ENCODE measurements at places on chromosomes 2 and 18.

DNA sequence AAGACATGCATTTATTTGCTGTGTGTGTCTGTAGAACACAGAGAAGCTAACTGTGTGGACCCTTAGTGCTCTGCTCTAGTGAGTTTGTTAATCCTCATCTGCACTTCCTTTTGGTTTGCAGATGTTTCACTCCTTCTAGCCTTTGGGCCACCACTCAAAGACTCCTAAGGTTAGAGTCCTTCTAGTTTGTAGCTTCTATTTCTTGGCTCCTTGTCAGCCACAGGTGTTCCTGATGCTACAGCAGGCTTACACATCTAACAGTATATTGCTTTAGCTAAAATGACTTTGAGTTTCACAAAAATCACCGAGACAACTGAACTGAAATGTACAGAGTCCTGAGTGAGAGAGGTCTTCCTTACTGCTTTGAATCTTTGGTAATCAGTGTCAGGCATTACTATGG lies 551.4 kb downstream of the NRXN1 start:
- no peak for DNase-seq

DNA sequence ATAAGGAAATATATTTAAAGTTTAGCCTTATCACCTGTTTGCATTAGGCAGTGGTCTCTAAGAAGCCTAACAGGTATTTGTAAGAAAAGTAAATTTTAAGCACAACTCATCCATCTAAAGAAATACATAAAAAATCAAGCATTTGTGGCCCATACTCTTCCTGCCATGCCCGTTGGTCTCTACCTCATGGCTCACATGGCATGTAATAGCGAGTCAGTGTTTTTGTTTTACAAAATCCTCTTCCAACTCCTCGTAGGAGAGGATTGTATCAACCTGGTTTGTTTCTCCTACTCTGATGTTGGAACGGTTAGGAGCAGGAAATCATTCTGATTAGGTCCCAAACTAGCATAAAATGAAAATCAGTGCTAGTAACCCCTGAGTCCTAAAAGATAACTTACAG lies 91.8 kb downstream of the FMNL2 start:
- DNase-seq = no peak

DNA sequence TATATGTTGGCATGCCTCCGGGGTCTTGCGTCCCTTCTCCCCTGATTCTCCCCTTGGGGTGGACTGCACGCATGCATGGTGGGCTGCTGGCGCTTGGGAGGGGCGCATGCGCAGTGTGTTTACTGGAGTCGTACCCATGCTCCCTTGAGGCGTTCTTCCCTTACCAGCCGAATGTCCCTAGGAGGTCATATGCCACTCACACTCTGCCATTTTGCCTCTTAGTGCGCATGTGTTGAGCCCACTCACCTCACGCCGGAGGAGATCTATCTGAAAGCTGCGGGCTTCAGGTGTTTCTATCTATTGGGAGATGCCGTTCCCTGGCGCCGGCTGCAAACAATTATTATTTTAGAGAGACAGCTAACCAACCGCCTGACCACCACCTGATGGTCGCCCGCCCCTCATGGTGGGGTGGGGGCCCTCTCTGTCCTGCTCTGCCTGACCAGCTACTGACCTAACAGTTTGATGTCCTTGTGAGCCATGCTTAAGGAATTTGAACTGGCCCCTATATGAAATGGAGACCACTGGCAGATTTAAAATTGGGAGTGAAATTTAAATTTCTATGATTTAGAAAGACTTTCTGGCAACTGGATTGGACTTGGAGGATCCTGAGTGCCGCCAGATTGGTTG lies 179.6 kb downstream of the RNF144A start:
- DNase-seq = no peak

DNA sequence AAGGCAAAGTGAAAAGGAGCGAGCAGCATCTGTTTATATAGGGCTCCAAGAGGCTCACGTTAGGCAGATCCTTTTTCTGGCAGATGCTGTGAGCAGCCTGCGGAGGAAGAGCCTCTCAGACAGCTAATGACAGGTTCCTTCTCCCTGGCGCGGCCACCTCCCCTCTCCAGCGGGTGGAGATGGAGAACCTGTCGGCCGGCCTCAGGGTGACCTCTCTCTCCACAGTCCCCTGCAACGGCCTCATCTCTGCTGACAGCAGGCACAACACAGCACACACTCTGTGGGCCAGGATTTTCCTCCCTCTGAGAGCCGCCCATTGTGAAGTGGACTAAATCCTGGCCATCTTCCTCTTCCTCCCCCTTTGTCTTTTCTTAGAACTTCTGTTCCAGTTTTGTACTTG lies 119.8 kb downstream of the PRKCE start:
- DNase-seq = no peak

DNA sequence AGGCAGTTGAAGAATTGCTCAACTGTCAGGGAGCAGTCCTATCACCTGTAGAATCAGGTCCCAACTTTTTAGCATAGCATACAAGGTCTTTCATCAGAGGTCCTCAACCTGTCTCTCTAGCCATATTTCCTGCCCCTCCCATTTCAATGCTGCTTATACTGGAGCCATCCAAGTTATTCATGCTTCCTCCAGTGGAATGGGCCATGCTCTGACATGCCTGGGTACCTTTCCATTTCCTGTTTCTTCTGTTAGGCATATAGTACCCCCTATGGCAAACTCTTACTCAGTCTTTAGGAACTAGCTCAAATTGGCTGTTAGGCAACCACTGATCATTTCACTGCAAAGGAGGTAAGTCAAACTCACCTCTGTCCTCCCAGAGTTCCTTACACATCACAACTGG lies 51.0 kb upstream of the ABCA12 start:
- DNase-seq = no peak

DNA sequence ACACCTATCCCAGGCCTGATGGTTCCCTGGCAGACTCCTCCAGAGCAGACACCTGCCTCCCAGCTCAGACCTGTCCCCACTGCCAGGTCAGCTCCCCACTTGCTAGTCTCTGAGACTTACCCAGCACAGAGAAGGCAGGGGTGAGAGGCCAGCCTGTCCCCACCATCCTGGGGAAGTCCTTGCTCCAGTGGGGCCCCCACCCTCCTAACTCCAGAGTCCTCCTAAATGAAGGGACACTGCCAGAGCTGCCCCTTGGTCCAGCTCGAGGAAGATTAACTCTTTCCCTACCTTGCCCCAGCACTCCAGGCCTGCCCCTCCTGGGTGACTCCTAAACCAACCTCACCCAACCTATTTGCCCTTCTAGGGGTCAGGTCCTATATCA lies 30.4 kb upstream of the TNS1 start:
- no peak for DNase-seq

DNA sequence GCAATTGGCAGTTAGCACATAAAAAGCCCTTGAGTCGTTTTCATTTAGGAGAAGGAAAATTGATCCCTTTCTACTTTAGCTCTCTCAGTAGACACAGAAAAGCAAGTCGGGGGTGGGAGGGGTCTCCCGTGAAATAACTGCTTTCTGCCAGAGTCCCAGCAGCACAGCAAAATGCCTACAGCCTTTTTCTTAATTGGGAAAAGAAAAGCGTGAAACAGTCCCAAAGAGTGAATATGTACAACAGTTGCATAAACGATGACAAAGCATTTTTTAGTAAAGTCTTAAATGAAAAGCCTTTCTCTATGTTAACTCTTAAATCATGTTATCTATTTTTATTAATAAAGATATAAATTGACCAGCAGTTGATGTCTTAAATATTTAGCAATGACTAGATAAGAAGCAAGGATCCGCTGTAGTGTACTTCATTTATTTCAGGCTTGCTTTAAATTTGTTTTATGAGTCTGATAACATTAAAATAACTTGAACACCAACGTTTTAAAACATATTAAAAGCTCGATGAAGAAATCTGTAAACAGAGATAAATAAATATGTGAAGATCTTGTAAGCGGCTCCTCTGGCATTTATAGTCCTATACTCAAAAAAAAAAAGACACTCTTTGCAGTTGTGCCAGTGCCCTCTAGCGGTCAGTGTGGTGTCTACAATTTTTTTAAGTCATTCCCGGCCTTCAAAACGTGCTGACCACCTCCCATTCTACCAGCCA lies 42.3 kb upstream of the ATIC start:
- DNase-seq = peak; percentile 90

GRCh38 chr2:36507408-36507812 lies 90.6 kb downstream of the FEZ2 start:
- DNase-seq = peak; percentile 63

- no peak for DNase-seq
Observed at GRCh38 chr2:140199312-140199711, 1419.1 kb upstream of the NXPH2 start.

- DNase-seq = no peak
Observed at GRCh38 chr2:230614913-230615332, 97.7 kb upstream of the CAB39 start.

DNA sequence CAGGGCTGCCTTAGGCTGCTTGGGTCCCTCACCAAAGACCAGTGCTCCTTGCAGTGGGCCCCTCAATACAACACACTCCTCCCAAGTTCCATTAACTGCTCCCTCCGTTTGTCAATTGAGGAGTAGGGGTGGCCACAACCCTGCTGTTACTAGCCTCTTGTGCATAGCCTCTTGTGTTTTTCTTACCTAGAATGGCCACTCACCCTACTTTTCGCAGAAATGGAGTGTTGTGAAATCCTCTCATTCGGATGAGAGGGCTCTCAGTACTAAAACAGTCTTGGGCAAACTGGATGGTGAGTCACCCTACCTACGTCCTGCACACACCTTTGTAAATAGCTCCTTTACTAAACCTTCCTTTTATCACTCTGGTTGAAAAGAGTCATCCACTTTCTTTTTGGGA lies 253.9 kb downstream of the OSR1 start:
- no peak for DNase-seq

DNA sequence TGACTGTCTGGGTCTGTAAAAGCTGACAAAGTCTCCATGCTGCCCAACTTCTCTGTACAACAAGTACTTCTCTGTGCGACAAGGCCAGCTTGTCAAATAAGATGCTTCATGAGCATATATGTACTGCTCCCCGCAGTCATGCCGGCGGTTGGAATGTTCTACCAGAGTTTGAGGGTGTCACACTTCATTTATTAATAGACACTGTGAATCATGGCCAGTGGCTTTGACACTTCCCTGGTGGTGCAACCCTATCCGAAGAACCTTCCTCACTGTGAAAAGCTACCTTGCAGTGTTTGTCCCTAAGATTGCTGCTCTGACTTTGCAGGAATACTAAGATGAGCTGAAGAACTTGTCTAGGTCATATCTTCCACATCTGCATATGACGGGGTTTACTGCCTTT lies 120.9 kb upstream of the NRP2 start:
- peak; percentile 24 for DNase-seq

- DNase-seq = no peak
Observed at GRCh38 chr18:801137-801536, 10.9 kb downstream of the YES1 start.

DNA sequence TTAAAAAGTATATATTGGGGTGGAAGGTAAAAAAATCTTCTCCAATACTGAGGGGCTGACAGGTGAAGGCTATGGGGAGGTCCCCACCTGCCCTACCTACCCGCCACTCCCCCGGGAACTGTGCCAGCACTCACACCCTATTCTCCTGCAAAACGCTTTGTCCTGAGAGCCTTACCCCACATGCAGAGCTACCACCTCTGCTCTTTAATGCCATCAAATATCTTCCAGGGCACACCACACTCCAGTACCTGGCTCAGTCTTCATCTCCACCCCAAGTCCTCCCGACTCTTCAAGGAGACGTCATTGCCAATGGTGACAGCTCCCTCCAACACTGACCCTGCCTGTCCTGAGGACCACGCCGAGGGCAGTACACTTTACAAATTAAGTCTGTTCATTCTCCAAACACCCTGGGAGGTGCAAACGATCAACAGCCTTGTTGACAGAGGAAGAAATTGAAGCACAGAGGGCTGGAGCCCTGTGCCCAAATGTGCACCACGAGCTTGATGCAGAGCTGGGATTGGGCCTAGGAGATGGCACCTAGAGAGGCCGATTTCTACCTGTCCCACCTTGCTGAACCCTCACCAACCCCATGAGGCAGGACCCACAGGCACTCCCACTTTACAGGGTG lies 6.0 kb upstream of the GPR55 start:
- DNase-seq = no peak

GRCh38 chr2:159455330-159455918 lies 160.9 kb downstream of the BAZ2B start:
- no peak for DNase-seq

GRCh38 chr2:85174943-85175342 lies 41.8 kb downstream of the TCF7L1 start:
- DNase-seq = peak; percentile 56

Data from myocyte (in vitro differentiated cells).